ENCODE measurements at places on chromosomes 1 and 21. TPM values are rescaled to one million over a fixed set of nuclear protein-coding genes. Genes with fewer than 3 reads are reported as not detected.

The LRRC8C gene
- 13.6 TPM for total RNA-seq

The TFF3 gene
- not detected for total RNA-seq

The PLXNA2 gene
- total RNA-seq = 0.26 TPM

The AGT gene
- total RNA-seq = not detected

The C1orf216 gene
- 5.2 TPM for total RNA-seq

The CA6 gene
- total RNA-seq = 0.22 TPM

The CLCNKB gene
- not detected for total RNA-seq

The KIF14 gene
- 16.9 TPM for total RNA-seq

The SPRR2A gene
- not detected for total RNA-seq

The ECM1 gene
- total RNA-seq = 0.88 TPM

The QSOX1 gene
- 27.6 TPM for total RNA-seq

- no peak for DNase-seq
These were observed 3.5 kb upstream of the OR10J4 start for GRCh38 chr1:159428536-159428935.

- DNase-seq = no peak
These were observed 23.2 kb downstream of the TCEA3 start for GRCh38 chr1:23401313-23401712.

GRCh38 chr1:47692196-47692595, 254.4 kb downstream of the FOXD2 start:
- DNase-seq = no peak

- DNase-seq = no peak
These were observed 2.2 kb upstream of the DNAJC28 start for GRCh38 chr21:33493756-33494155.

- DNase-seq = peak; percentile 80
These were observed 27.5 kb upstream of the COL9A2 start for GRCh38 chr1:40344597-40344996.

- DNase-seq = no peak
These were observed 23.3 kb downstream of the ALPL start for GRCh38 chr1:21532496-21532895.

DNA sequence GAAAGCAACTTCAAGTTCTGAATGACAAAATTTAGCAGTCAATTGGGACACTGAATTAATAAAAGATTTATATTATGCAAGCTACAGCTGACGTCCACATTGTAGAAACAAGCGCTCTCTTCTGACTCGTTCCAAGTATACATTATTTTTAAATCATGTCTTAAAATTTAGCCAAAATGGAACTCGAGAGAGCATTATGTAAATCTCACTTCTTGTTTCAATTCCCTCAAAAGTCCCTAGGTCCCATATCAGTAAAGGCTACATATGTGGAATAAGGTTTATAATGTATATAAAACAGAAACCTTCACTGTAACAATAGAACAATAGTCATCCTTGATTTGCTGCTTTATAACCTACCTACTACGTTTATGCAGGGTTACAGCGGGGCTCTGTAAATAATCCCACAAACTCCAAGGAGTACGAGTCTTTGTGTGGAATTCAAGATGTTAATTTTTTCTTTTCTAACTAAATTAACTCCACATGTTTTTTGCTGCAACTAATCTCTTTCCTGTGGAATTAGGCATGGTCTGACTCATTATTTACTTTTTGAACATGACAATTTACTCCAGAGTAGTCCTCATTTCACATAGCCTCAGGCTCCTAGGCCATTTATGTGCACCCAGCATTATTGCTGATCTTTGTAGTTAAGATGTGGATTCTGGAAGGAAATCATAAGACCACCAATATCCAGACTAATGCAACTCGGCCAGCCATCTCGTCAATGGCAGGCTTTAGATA, 785.1 kb downstream of the LTN1 start:
- DNase-seq = no peak

DNA sequence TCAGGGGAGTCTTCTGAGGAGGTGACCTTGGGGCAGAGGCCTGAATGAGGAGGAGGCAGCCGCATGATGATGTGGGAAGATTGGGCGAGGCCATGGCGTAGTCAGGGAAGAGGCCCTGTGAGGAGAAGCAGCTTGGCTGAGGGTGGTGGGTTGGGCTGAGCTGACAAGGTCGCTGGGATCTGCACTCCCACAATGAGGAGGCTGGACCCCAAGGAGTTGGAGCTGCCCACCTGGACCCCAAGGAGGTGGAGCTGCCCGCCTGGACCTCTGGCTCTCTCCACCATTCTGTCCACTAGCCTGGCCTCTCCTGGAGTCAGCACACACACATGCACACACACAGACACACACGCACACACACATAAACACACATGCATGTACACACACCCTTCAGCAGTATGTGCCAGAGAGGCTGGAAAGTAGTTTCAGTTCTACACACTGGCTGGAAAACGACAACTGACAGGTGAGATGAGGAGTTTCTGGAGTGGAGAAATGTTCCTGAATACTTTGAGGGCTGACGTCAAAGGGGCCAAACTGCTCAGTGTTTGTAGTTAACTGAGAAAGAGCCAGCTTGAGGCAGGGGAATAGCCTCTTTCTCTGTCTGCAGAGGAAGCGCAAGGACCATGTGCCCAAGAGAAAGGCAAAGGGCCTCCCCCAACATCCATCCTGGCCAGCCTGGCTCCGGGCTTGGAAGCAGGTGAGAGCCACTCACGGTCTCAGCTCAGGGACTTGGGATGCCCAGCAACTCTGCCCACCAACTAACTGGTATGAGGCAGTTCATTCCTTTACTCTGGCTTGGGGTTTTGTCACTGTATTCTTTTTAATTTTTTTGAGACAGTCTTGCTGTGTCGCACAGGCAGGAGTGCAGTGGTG, 7.1 kb downstream of the SMPDL3B start:
- no peak for DNase-seq

DNA sequence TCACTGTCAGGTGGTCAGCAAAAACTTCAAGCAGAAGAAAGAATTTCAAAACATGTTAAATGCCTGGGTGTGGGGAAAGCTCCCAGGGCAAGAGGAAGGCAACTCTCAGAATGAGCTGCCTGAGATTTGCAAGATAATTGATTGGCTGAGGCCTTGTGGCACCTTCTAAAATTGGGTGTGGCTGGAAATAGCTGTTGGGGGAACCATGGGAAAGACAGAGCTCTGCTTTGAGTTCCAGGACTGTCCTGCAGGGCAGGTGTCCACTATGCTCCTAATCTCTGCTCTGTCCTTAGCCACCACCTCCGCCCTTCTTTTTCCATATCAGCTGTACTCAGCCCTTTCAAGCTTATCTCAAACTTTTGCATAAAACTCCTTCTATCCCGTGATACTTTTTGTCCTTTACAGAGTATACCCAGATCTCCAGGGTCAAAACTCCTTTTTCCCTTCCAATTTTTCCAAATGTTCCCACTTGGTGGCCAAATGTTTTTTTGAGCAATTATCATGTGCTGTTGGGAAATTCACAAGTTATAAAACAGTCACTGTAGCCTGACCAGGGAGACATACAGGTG, 23.8 kb upstream of the PPP2R5A start:
- peak; percentile 18 for DNase-seq

GRCh38 chr1:244857761-244858160, 6.6 kb downstream of the HNRNPU start:
- no peak for DNase-seq

GRCh38 chr1:75338616-75339483, 204.7 kb downstream of the LHX8 start:
- peak; percentile 17 for DNase-seq

DNA sequence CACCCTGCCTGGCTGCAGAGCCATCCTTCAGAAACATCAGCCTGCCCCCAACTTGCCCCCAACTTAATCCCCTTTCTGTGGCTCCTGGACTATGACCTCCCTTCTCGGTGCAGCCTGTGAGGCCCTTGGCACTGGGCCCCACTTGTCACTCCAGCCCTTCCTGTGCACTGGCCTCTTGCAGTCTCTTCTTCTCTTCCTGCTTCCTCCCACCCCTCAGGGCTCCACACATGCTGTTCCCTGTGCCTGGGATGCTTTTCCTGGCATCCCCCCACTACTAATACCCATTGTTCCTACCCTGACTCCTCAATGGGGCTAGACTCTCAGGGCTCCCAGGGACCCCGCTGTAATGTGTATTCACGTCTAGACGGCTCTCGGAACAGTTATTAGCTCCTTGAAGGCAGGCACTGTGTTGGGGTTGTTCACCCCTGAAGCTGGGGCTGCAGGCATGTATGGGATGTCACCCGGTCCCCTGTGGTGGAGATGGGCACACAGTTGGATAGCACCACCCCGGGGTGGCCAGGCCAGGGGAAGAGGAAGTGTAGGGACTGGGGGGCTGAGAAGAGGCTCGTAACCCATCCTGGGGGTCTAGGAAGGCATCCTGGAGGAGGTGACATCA, 4.5 kb downstream of the LDLRAD1 start:
- DNase-seq = no peak

DNA sequence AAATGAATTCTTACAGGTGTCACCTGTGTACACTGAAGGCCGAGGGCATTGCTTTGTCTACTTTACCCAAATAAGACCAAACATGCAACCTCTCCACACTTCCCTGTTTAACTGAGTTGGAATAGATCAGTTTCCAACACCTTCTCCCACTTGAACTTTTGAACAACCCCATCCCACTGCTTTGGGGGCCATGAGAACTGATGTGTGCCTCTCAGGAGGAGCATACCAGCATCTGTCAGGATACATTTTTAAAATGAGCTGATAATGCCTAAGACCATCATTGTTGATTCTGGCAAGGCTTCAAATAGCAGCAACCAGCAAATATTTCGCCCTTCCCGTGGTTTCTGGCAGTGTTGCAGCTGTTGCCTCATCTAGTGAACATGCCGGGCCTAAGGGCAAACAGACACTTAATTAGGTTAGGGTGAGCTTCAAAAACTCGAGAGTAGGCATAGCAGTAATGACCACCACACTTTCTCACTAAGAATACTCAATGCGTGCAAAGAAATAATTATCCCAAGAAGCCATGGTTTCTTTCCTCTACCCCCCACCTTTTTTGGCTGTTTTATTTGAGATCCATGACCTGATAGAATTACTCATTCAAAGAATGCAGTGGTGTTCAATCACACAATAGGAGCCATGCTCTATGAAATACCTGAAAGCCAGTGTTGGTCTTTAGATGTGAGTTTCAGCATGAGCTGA, 63.7 kb downstream of the MAP10 start:
- DNase-seq = no peak

GRCh38 chr1:107649023-107649422, 316.0 kb downstream of the VAV3 start:
- no peak for DNase-seq

- no peak for DNase-seq
These were observed 314.8 kb upstream of the C1orf87 start for GRCh38 chr1:60388092-60388987.

DNA sequence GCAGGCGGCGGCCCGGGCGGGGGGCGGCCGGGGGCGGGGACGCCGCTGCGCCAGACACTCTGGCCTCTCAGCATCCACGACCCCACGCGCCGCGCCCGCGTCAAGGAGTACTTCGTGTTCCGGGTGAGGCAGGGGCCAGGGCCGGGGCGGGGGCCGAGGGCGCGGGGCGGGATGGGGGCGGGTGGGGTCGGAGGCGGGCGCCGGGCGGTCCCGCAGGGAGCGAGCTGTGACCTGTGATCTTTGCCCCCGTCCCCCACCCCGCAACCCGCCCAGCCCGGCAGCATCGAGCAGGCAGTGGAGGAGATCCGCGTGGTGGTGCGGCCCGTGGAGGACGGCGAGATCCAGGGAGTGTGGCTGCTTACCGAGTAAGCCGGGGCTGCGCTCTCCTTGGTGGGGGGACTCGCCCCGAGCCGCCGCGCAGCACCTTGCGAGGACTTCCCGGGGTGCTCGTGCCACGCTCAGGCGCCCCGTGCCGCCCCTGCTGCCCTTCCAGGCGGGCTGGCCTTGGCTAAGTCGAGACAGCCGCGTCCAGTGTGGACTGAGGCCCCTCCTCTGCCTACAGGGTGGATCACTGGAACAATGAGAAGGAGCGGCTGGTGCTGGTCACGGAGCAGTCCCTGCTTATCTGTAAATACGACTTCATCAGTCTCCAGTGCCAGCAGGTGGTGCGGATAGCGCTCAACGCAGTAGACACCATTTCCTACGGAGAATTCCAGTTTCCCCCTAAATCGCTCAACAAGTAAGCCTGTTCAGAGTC, 514 bp downstream of the TPRG1L start:
- no peak for DNase-seq

- DNase-seq = no peak
These were observed 57.0 kb downstream of the SPATA46 start for GRCh38 chr1:162319493-162320175.

DNA sequence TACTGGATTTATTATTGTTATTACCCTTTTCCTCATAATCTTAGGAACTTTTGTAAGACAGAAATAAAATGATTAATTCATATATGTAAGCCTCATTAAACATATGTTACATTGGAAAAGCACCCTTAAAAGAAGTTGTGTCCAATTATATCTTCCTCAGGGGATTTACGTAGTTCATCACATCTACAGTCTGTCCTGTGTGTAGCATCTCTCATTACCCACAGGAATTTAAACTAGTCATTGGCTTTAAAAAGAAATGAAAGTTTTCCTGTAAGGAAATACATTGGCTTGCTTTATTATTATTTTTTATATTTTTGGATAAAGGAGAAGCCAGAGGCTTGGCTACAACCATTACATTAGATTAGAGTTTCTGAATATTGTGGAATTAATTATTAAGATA, 56.1 kb downstream of the SWT1 start:
- no peak for DNase-seq

- DNase-seq = no peak
These were observed 2.5 kb downstream of the SEMA4A start for GRCh38 chr1:156155756-156156510.

DNA sequence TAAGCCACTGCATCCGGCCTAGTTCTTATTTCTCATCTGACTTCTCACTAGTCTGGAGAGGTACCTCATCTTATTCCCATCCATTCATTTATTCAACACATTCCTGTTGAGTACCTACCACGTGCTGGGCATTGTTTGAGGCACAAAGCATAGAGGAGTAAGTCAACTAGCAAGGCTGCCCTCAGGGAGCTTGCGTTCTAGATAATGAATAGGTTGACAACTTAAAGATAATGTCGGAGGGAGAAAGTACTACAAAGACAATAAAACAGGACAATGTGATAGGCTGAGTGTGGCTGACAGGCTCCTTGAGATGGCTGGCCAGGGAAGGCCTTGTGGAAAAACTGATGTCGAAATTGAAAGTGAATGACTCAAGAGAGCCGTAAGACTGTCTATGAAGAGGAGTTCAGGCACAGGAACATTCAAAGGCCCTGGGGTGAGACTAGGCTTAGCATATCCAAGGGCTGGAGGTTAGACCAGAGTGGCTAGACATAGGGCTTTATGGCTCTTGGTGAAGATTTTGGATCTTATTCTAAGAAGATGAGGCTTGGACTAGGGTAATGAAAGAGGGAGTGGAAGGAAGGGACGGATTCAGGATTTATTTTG, 18.3 kb downstream of the SPATA21 start:
- DNase-seq = peak; percentile 22

GRCh38 chr1:164926107-164926506, 367.1 kb downstream of the PBX1 start:
- no peak for DNase-seq

GRCh38 chr1:25073640-25074270, 143.7 kb upstream of the RUNX3 start:
- no peak for DNase-seq
